ENCODE measurements at places on chromosomes 1 and 21. TPM values are rescaled to one million over a fixed set of nuclear protein-coding genes. Genes with fewer than 3 reads are reported as not detected.

DNA sequence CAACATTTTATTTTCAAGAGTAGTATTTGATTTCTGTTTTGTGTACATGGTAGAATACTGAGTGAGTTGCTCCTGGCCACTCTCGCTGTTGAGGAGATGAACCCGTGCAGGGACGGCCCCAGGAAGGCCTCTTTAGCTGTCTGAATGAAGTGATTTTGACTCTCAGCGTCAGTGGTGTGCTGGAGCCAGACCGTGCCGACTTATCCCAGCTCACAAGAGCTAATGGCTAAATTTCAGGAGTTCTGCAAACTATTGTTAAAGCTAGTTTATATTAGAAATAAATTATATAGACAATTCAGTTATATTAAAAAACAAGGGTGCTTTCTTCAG lies 111.2 kb upstream of the KIF26B start:
- DNase-seq, result no peak

- no peak for DNase-seq
Measured at GRCh38 chr1:234730770-234731568, 121.0 kb upstream of the IRF2BP2 start.

DNA sequence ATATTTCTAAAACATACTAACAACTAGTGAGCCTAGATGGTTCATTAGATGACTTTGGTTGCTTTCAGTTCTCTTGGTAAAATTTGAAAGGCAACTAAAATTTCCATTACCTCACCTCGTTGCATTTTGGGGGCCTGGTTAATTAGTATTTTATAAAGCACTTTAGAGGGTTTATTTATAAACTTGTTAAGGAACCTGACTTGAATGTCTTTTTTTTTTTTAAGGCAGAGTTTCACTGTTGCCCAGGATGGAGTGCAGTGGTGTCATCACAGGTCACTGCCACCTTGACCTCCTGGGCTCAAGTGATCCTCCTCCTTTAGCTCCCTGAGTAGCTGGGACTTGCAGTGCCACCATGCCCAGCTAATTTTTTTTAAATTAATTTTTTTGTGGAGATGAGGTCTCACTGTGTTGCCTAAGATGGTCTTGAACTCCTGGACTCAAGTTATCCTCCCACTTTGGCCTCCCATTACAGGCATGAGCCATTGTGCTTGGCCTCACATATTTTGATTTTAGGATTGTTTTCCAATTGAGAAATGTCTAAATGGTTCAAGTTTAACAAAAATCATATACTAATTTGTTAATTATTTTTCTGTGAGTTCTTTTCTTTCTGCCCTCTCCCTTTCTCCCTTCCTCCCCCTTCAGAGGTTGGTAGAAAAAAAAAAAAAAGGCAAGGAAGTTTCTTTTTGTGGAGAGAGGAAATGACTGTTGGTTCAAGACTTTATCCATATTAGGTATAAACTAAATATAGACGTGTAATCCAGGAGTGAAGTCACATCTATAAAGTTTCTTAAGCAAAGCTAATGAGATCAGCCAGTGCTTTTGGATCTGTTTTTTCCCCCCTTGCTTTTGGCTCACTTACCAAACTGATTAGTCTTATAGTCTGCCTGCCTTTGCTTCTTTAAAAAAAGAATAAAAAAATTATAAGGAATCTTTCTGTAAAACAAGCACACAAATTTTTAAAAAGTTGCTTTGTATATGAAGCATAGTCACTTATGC lies 24.7 kb downstream of the CLIC4 start:
- no peak for DNase-seq

DNA sequence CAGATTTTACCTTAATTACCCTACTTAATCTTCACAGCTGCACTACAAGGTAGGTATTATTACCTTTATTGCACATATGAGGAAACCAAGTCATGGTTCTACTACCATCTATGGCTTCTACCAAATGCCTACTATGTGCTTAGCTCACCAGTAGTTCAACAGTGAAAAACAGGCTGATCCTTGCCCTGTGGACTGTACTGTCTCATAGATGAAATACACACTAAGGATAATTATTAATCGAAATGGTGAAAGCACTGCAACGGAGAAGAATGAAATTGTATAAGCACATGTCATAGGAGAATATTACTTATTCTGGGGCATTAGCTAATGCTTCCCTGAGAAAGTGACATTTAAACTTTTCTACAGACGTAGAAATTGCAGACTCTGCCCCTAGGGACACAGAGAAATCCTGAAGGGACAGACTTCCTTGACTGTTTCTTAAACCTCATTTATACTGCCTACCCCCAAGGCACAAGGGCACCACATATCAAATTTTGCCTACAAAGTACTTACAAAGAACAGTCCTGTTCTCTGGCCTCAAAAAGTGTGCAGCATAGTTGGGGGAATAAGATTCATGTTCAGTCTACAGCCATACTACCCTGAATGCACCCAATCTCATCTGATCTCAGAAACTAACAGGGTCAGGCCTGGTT lies 148.4 kb upstream of the ZC3H11B start:
- no peak for DNase-seq

- no peak for DNase-seq
Measured at GRCh38 chr1:222165629-222166028, 382.3 kb downstream of the HHIPL2 start.

DNA sequence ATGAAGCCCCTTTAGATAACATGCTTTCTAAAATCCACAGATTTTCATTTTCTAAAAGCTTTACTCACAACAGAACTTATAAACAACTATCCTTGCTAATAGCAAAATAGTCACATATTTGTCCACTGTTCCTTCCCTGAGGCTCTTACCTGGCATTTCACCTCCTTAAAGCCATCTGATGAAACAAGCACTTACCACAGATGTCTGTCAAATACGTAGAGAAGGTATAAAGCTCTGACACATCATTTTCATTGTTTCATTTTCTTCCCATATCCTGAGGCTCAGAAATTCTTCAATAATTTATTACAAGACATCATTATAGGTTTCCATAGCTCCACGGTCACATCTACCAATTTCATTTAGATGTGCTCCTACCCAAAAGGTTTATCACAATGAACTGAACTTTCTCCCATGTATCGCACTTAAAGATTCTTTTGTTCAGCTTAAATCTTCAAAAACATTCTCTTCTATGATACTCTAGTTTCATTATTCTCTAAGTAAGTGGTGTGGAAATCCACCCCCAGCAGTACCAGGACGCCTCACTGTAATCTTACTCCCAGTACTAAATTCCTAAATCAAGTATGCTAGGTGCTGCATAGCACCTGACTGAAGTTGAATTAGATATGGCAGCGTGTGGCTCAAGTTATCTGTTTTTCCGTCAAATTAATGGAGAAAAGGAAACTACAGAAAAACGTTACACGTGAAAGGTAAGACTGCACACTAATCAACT lies 569.6 kb downstream of the SMYD3 start:
- no peak for DNase-seq

DNA sequence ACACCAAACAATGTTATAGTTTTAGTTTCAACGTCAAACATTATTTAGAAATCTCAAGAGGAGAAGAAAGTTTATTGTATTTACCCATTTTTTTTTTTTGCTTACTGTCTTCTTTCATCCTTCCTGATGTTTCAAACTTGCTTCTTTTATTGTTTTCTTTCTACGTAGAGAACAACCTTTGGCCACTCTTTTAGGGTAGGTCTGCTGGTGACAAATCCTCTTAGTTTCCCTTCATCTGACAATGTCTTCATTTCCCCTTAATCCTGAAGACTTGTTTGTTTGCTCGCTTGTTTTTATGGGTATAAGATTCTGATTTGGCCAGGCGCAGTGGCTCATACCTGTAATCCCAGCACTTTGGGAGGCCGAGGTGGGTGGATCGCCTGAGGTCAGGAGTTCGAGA lies 89.1 kb downstream of the RHOU start:
- DNase-seq, result no peak

- DNase-seq, result no peak
Measured at GRCh38 chr1:107531065-107531908, 390.4 kb downstream of the NTNG1 start.

DNA sequence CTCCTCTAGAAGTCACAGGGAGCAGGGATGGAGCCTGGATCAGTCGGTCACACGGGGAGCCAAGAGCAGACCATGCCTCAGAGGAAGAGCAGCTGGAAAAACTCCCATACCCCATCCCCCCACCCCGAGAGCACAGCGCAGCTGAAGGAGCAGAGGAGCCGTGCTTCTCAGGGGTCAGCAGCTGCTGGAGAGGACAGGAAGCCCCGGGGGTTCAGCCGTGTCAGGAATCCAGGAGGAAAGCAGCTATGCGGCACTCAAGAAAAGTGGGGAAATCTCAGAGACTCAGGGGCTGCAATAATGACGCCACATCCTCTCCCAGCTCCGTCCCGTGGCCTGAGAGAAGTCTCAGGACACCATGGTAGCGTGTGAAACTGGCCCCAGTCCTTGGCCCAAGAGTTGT lies 102.3 kb downstream of the NPHP4 start:
- no peak for DNase-seq

DNA sequence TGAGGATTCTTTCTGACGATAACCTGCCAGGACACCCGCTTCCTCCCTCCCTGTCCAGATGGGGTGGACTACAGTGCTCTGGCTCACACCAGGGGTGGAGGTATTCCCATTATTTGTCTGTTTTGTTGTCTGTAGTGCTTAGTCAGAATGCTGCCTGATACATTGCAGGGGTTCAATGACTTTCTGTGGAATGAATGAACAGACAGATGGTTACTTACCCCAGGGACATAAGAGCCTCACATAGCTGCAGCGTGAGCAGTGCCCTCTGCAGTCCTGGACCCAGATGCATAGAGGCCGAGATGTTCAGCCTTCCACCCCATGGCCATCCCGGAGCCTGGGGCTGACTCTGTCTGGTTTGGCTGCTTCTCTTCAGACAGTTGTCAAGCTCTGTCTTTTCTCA lies 13.0 kb upstream of the F3 start:
- DNase-seq, result no peak

DNA sequence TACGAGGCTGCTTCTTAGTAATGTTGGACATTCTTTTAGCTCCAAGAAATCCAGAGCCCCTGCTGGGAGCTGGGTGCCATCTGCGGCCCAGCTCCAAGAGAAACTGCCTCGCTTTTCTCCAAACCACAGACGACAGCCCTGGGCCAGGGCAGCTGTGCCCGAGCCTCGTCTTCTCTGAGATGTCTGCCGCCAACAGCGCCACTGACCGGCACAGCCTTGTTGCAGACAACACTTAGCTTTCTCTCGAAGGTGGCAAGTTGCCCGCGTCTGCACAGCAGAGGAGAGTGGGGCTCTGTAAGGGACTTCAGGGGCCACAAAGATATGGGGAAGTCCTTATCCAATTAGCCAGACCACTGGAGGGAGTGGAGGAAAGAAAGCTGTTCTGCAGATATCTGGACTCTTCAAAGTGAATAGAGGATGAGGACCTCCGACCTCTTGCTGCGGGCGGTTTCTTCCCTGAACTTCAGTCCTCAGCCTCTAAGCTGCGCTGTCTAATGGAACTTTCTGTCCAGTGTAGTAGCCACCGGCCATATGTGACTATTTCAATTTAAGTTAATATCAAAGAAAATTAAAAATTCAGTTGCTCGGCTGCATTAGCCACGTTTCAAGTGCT lies 63.9 kb upstream of the DISP3 start:
- no peak for DNase-seq

- DNase-seq, result no peak
Measured at GRCh38 chr1:148315071-148315811, 163.2 kb upstream of the NBPF11 start.

GRCh38 chr1:204113896-204114295 lies 37.9 kb downstream of the ETNK2 start:
- no peak for DNase-seq

GRCh38 chr1:68511254-68511653 lies 14.4 kb upstream of the DEPDC1 start:
- no peak for DNase-seq

DNA sequence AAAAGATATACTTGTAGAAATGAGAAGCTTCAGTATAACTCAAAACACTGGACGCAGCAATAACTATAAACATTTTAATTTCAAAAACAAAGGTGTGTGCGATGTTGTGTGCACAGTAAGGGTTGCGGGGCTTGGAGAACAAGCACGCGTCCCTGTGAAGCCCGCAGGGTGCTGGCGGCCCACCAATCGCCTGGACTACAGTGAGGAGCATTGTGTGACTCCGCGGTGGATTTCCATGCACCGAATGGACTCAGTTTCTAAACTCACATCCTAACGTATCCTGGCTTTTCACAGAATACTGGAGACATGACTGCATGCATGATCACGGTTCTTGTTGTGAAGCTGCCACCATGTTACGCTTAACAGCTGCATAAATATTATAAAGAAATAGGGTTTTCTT lies 33.0 kb downstream of the NTPCR start:
- DNase-seq, result no peak

DNA sequence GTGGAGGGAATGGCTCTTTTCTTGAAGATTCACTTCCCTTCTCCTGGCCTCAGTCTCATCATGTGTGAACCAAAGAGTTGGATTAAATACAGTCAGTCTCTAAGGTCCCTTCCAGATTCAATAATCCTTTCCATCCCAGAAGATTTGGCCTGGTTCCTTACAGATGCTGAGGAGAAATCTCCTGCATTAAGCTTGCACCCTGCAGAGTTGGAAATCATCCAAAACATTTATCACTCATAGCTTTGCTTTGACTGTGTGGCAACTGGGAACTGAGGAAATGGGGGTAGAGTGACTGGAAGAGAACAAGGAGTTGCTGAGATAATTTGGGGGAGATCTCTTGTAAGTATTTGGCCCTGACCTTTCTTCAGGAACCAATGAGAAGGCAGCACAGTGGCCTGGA lies 220.5 kb upstream of the SGIP1 start:
- no peak for DNase-seq

DNA sequence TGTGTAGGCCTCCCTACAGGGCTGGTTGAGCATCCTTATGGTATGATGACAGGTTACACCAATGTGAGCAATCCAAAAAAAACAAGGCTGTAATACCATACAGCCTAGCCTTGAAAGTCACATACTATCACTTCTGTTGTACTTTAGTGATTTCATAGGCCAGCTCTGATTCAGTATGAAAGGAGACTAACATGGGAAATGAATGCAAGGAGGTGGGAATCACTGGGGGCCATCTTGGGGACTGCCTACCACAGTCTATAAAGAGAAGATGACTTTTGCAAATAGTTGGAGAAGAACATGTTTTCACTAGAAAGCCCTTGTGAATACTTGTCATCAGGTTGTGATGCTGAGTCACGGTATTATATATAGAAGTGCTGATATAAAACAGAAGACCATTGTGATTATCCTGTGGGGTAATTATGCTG lies 270.7 kb downstream of the S1PR1 start:
- no peak for DNase-seq

DNA sequence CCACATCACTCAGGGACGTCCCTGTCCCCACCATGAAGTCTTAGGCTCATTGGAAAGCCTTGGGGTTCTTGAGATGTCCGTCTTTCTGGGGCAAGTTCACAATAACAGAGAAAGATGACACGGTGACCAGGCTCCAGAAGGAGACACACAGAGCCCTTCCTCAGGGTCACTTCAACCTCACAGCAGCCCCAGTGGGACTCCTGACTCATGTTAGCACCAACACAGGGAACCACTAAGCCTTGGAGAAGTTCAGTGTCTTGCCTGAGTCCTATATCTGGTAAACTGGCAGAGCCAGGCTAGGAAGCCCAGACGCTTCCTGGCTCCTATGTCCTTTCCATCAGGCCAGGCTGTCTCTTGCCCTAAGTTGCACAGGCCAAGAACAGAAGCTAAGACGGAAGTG lies 199.1 kb downstream of the HIVEP3 start:
- DNase-seq, result no peak

Gene EPHB2
- total RNA-seq, result 7.6 TPM

Gene USH2A
- not detected for total RNA-seq

Gene NUP133
- total RNA-seq, result 46.9 TPM

Gene SYPL2
- 1.6 TPM for total RNA-seq

Gene DPT
- total RNA-seq, result 13.3 TPM

Gene CCT3
- total RNA-seq, result 182 TPM

Gene SLC44A3
- 1.6 TPM for total RNA-seq

Gene PDC
- not detected for total RNA-seq

Gene FCER1G
- total RNA-seq, result 7.1 TPM

Gene WNT9A
- total RNA-seq, result 3.9 TPM

Gene DPYD
- total RNA-seq, result 41.7 TPM
